ENCODE measurements at places on chromosomes 3 and 15.

DNA sequence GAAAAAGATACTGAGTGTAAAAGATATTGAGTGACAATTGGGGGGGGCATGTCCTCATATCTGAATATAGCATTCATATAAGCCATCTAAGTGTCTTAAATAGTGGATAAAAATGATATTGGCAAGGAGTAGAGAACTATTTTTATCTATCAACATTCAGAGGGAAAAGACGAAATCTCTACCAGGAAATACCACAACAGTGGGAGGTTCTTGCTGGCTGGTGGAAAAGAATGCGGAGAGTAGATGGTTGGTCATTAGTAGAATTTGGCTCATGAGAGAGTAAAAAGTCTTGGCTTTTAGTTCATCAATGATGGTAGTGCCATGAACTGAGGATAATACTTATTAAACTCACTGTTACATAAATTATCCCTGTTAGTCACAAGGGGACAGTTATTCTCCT is 4.8 kb upstream of the TCF12 start:
- ATAC-seq = no peak

- no peak for ATAC-seq
Observed at GRCh38 chr15:84603630-84604379, 3.0 kb downstream of the ZSCAN2 start.

DNA sequence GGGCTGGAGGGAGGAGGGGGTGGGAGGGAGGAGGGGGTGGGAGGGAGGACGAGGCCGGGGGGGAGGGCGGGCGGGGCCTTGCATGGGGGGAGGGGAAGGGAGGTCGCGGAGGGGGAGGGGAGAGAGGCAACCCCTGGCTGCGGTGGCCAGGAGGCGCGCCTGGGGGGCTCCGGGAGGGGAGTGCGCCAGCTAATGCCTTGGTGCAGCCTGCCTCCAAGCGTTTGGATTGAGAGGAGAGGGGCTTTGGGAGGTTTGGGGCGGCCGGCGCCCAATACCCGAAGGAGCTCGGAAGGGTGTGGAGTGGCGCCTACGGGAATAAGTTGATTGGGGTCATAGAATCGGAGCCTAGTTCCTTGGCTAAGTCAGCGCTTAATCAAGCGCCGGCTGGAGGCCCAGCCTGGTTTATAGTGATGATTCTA is 557 bp downstream of the TFG start:
- ATAC-seq = peak; percentile 4

DNA sequence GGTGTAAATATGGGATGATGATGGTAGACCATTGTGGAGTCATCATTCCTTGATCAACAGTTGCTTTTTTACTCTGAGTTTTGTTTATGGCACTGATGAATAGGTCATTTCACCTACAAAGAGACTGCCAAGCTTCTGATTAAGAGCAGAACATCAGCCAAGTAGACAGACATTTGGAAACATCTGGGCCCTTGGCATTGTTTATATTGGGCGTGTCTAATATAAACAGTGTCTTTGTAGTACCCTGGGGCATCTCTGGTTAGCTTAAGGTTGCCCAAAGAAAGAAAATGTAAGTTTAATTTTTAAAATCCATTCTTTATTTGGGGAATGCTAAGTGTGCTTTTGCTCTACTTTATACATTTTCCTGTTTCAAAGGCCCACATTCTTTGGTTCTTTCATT is 377.0 kb downstream of the FEZF2 start:
- no peak for ATAC-seq

DNA sequence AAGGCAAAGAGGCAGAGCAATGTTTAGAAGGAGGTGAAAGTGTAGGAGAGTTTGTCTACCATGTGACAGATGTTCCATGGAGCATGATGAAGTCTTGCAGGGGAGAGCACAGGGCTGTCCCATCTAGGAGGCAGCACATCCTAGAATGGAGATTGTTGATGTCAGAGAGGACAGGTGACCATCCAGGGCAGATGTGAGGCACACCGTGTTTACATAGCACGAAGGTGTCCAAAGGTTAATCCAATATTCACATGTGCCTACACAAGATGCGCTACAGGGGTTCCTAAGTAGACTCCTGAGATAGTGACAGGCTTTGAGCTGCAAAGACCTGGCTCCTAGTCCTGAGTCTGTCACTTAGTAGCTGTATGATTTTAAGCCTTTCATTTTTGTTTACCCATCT is 219.3 kb upstream of the SLCO3A1 start:
- ATAC-seq = no peak

GRCh38 chr15:71048913-71049675 is 66.2 kb upstream of the THSD4 start:
- ATAC-seq = peak; percentile 65

DNA sequence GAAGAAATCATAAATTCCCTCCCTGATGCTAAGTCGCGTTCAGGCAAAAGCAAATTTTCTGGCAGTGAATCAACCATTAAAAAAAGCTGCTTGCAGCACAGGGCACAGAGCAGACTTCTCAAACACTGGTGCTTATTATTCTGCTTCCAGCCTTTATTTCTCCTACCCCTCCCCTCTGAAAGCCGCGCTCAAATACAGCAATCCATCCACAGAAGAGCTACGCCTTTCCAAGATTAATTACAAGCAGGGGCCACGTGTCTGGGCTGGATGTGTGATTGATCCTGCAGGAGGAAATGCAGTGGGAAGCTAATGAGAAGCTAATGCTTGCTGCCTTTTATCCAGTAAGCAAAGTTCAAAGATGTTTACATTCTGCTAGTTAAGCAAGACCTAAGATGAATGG is 134.9 kb upstream of the TOPAZ1 start:
- no peak for ATAC-seq

GRCh38 chr15:75843678-75844581 is 683 bp downstream of the UBE2Q2 start:
- ATAC-seq = peak; percentile 55

DNA sequence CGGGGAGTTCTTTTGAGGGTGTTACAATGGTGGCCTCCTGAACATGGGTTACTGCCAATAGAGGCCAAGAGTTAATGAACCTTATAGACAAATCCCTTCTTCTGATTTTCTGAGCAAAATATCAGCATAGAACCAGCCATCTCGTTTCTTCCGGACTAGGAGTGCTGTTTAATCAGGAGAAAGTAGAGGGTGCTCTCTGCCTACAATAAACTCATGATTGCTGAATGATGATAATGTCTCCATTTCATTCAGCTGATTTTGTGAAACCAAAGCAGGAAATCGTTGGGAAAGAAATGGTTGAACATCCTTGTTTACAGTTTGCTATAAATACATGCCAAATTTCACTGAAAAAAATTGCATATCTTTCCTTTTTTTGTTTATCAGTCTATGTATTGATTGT is 142.8 kb upstream of the PLSCR5 start:
- ATAC-seq = no peak

DNA sequence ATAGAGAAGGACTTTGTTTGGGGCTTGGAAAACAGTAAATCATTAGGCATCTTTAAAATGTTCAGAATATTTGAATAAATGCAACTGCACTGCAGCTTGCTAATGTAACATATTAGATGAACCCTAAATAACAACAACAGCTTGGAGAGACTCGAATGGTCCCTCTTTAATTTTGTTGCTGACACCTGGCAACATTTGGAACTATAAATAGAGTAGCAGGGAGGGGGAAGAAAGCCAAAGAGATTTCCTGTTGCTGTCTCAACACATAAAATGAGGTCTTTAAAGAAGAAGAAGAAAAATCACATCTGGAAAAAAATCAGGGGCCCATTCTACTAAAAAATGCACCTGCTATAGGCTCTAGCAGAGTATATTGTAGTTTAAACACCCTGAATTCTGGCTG is 49.9 kb upstream of the DPPA4 start:
- no peak for ATAC-seq

DNA sequence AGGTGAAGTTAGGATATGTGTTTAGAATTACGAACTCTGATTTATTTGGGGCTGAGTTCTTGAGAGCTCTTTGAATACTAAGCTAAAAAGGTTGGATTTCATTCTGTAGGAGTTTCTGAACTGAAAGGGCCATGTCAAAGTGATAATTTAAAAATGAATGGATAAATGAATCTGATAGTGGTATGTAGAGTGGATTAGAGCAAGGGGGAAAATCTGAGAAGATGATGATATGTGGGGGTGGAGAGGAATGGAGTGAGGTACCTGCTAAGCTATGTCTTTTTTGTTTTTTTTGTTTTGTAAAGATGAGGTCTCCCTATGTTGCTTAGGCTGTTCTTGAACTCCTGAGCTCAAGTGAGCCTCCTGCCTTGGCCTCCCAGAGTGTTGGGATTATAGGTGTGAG is 44.6 kb upstream of the SLC22A13 start:
- no peak for ATAC-seq

GRCh38 chr3:116444115-116444747 is 1.1 kb downstream of the LSAMP start:
- ATAC-seq = no peak

GRCh38 chr3:8983026-8983425 is 19.8 kb upstream of the RAD18 start:
- no peak for ATAC-seq

- no peak for ATAC-seq
Observed at GRCh38 chr15:74415966-74416916, 17.5 kb downstream of the SEMA7A start.

GRCh38 chr15:41231422-41232226 is 556 bp downstream of the CHP1 start:
- ATAC-seq = peak; percentile 62

DNA sequence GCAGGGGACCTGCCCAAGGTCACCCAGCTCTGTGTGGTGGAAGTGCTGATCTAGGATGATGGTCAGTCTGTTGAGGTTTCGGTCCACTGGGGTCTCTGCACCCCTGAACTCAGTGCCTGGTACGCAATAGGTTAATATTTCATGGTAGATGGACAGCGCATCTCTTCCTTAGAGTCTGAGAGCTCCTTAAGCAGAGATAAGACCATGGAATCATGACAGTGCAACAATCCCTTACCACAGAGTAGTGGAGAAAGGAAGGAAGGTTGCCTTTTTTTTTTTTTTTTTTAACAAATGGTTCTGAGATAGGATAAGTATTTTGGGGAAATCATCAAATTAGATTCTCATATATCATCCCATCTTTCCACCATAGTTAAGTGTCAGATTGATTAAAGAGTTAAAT is 79.8 kb upstream of the SLC6A1 start:
- ATAC-seq = no peak

DNA sequence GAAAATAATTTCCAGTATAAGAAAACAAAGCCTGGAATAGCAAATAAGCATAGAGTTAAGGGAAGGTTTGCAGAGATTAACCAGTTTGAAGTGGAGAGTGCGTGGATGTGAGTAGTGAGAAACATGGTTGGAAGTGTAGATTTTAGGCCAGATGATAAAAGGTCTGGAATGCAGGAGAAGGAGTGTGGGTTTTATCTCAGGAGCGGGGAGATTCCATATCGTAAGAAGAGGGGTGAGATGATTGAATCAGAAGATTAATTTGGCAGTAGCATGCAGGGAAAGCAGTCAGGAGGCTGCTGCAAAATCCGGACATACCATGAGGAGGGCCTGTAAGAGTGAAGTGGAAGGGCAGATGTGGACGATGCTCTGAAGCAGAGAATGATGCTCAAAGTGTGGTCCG is 13.7 kb downstream of the PPARG start:
- ATAC-seq = no peak

DNA sequence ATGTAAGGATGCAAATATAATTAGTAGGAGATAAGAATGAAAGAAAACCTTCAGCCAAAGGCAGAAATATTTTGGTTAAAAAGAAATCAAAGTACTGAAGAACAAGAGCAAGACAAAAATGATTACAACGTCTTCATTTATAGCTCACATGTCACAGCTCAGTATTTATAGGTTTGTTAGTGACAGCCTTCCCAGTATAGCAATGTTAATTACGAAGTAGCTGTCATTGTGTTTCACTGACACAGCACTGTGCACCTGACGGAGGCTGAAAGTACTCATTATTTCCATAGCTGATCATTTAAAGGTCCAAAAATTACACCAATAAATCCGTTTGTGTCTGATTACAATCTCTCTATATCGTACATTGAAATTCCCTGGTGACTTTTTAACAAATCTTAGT is 561 bp upstream of the OSTN start:
- peak; percentile 41 for ATAC-seq

- ATAC-seq = no peak
Observed at GRCh38 chr15:72281713-72282112, 9.4 kb upstream of the PARP6 start.

GRCh38 chr15:98493966-98494511 is 154.3 kb upstream of the IGF1R start:
- ATAC-seq = no peak

DNA sequence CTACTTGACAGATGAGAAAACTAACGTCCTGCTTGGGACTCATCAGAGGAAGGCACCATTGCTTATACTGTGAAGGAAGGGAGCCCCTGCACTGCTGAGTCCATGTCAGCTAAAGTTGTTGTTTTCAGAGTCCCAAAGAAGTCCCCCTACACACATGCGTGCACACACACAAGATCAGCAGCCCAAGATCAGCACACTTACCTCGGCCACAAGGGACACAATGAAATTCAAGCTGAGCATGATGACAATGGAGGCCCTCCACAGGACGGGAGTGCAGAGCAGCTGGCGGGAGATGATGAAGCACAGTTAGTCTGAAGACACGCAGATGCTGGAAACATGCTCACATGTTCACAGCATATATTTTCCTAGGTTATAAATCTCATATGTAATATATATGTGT is 28.6 kb upstream of the ATP13A5 start:
- no peak for ATAC-seq

- ATAC-seq = no peak
Observed at GRCh38 chr3:150577855-150578254, 25.3 kb upstream of the SELENOT start.

DNA sequence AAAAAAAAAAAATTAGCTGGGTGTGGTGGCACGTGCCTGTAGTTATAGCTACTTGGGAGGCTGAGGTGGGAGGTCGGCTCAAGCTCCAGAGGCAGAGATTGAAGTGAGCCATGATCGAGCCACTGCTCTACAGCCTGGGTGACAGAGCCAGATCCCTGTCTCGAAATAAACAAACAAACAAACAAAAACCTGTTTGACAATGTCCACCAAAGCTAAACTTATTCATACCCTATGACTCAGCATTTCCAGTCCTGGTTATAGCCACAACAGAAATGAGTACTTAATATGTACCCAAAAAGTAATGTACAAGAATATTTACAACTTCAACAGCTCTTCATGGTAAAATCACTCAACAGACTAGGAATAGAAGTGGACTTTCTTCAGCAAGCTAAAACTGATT is 31.1 kb downstream of the SERP1 start:
- ATAC-seq = no peak

DNA sequence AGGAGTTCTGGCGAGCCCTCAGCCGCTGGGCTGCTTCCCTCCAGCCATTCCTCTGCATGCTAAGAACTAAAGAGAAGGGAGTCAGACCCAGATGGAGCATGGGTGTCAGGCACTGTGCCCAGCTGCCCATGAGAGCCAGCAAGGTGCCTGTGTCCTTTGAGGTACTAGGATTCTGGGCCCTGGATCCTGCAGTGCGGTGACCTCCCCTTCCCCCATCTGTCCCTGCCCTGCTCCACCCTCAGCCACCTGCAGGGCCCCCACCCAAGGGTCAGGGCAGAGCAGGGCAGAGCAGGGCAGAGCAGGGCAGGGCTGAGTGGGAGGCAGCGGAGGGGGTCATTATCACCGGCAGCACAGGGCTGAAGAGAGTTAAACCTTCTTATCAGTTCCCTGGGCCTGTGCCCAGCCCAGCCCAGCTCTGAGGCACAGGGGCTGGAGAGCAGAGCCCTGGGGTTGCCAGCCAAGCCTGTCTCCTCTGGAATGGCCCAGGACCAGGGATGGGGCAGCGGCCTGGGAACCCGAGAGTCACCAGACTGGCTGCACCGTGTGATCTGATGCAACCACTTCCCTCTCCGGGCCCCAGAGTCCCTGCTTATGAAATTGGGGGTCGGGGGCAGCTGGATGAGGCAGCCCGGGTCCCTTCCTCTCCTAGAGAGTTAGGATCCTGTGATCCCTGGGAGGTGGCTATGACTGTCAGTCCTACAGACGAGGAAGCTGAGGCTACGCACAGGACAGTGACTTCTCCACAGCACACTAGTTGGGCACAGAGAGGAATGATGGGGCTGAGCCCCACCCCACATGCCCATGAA is 17.3 kb downstream of the ZDHHC19 start:
- ATAC-seq = no peak

All from motor neuron (in vitro differentiated cells).